ENCODE measurements at places on chromosomes 6 and 20.

- peak; percentile 52 for DNase-seq
These were observed 93.3 kb downstream of the SNX5 start for GRCh38 chr20:17875106-17875980.

DNA sequence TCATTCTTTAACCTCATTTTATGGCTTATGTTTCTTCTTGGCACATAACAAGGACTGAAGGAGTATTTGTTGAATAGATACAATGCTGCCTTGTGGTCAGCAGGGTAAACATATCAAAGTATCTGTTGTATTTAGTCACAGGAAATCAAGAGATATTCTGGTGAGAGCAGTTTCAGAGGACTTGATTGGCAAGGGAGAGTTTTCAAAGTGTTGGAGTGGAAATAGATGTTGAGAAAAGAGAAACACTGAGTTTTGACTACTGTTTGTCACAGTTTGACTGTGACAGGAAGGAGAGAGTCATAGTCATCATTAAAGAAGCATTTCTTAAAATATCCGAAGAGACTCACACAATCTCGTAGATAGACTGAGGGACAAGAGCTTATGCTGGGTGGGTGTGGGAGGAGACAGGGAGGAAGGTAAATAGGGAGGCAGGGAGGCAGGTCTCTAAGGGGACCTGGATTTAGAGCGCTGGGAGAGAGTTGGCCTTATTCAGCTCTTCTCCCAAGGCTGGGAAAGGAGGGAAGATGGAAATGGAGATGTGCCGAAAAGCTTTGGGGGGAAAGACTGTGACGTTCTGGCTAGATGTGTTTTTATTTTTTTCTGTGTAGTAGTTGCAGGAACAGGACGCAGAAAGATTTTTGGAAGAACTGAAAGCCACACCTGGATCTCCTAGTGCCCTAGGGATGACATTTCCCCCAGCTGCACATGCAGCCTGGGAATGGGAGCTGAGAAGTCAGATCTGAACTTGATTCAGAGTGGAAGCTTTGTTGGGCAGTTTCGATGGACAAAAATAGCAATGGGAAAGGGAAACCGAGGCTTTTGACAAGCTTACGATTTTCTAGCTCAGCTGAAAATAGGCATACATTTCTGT is 65.0 kb upstream of the IFNGR1 start:
- no peak for DNase-seq

DNA sequence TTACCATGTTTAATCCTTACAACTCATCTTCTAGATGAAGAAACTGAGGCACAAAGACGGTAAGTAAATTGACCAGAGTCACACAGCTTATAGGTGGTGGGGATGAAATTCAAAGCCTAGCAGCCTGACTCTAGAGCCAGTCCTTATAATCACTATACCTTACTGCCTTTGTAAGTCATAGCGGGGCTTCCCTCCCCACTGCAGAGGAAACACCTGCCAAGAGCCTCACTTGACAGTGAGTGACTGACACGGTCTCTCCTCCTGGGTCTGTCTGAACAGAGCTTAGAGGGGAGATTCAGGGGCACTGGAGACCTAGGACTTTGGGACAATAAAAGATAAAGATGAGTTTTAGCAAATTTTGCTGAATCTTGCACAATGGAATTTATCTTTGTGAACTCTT is 12.8 kb downstream of the SUN5 start:
- no peak for DNase-seq

GRCh38 chr6:125279961-125280360 is 21.8 kb downstream of the HDDC2 start:
- no peak for DNase-seq

DNA sequence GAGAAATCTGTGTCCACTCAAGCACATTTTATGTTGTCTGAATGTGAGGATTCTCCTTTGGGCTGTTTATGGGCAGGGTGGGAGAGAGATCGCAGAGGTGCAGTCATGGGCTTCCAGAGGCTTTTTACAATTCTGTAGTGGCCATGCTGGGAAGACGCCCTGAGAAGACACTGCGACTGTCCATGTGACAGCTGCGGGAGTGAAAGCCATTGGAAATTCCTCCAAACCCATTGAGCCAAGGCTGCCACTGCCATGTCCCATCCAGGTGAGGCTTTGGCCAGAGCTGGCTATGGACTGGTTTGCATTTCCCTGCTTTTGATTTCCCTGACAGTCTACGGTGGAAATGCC is 216.9 kb upstream of the ECI2 start:
- DNase-seq = no peak

DNA sequence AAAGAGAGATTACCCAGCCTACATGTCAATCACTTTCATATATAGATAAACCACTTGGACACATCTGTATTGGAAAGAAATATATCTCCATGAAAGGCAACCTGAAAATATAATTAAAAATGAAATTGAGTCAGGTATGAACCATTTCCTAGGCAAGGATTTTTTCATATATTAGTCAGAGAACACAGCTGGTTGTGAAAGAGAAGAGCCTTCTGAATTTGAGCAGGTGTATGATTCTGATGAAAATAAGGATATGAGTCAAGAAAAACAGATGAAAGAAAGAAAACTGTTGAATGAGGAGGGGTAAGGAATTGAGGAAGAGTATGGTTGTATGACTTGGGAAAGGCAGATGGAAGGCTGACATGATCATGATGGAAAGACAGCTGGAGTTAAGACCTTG is 441.1 kb downstream of the HAO1 start:
- no peak for DNase-seq

DNA sequence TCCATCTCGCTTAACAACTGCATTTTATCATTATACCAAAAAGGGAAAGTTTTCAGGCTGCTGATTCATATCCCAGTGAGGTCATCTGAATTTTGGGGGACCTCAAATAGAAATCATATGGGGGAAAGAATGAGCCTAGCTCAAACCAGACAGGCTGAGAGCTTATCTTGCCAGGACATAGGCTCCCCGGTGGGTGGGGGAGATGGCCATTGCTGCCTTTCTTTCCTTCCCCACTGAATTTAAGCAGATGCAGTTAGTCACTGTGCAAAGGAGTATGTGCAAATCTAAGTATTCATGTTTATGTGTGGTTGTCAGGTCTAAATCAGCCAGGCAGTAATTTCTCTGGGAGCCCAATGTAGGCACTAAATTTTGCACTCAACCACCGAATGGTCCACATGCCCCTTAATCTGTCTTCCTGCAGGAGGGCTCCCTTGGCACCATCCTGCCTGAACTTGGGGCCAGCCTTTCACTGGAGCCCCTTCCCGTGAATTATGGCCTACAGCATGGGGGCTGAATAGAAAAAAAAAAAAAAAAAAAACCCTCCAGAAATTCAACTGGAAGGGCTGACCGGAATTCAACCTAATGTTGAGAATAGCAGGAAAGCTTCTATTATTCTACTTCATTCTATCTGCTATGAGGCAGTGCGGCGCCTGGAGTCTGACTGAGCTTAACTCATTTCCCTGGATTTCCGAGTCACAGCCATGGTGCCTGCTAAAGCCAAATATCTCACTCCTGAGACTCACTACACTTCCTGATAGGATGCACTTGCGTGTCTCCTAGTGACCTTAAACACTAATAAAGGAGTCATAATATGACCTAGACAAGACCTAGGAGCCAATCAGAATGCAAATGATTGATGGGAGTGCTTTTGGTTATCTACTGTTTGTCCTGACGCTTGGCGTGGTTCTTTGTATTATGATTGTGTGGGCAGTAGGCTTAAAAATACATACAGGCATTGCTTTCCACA is 161.5 kb upstream of the HEY2 start:
- DNase-seq = no peak

All from gastrocnemius medialis (tissue), 4 donors.